ENCODE measurements at places on chromosomes 6 and 20. TPM values are rescaled to one million over a fixed set of nuclear protein-coding genes. Genes with fewer than 3 reads are reported as not detected.

- DNase-seq, result no peak
Measured at GRCh38 chr20:39853636-39854035, 835.4 kb downstream of the MAFB start.

DNA sequence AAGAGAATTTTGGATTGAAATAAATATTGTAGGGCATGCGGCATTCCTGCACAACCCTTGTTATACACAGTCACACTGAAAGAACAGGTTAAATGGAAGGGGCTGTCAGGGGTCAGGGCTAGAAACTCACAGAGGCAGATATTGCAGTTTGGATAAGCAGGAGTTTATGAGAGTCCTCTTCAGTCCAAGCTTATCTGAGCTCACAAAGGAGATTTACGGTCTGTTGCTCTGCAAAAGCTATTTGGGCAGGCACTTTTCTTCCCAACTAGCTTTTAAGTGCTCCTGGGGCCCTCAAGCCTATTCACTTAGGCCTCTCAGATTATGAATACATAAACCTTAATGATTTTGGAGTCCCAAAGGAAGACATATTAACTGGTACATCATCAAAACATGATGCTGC, 156.2 kb downstream of the SOX4 start:
- DNase-seq, result no peak

DNA sequence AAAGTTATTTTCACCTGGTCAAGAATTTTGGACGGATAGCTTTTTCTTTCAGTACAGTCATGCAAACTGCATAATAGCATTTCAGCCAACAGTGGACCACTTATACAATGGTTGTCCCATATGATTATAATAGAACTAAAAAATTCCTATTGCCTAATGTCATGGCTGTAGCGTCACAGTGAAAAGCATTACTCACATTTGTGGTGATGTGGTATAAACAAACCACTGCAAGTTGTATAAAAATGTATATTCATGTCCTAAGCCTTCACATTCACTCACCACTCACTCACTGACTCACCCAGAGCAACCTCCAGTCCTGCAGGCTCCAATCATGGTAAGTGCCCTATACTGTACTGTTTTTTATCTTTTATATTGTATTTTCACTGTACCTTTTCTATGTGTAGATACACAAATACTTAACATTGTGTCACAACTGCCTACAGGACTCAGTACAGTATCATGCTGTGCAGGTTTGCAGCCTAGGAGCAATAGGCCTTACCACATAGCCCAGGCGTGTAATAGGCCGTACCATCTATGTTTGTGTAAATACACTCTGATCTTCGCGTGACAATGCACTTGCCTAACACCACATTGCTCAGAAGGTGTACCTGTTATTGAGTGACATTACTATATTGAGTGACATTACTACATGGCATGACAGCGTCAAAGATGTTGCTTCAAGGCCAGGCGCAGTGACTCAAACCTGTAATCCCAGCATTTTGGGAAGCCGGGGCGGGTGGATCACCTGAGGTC, 17.9 kb downstream of the ABHD12 start:
- no peak for DNase-seq

NSFL1C gene
- total RNA-seq, result 49.6 TPM

CGA gene
- not detected for total RNA-seq

DNA sequence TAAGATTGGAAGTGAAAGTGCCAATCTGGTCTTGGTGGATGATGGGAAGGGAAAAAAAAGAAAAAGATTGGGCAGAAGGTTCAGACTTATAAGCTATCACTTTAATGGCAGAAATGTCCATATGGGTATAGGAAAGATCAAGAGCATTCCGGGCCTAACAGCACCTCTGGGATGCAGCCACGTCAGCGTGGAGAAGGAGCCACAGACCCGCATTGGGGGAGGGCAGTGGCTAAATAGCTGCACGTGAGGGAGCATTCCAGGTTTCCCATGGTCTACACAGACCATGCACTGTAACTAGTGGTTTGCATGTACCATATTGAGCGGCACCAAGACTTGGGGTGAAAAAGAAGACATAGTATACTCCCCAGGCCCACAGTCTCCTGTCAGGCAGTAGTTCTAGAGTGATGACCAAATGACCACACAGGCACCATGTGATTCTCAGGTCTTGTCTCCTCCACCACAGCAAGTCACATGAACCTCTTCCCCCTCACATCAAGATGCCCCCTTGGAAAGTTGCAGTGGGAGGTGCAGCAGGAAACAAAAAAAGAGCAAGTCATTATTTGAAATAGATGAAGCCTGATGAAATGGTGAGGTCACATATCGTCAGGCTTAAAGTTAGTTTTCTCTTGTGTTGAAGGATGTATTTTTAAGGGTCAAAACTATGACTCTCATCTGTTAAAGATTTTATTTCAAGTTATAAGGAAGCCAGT, 94.4 kb upstream of the TNFAIP3 start:
- DNase-seq, result no peak

DNA sequence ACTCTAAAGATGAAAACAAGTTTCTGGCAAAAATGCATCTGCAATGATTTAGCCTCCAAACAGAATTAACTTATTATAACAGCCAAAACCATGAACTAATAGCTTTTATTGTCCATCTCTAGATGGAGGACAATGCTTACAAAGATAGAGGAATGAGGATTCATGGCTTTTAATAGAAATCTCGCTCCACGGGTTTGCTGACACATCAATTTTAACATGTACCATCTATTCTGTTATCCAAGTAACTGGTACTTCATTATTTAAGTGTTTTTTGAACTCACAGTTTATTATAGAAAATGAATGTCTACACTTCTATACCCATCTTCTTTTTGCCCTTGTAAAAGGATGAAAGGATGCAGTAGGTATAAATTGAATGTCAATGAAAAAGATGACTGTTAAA, 10.8 kb downstream of the TMX4 start:
- DNase-seq, result no peak

DNA sequence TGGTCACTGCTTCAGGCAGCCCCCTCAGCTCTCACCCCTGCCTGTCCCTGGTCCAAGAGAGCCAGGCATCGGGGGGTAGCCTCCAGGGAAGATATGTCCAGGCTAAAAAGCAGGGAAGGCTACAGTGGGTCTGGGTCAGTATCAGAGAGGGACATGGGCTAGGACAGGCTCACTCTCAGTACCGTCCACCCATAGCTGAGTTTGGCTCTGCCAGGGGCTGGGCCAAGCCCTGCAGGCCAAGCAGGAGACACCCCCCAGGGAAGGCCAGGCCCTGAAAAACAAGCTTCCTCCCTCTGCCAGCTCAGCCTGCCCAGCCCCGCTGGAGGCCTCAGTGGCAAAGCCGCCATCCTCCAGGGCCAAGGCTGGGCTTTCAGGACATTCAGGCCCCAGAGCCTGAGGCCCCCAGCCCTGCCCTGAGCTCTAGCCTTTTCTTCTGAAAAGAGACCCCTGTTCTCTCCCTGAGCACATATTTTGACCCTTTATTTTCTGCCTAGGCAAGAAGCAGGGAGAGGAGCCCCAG, 28.6 kb upstream of the TGM2 start:
- DNase-seq, result no peak

DNA sequence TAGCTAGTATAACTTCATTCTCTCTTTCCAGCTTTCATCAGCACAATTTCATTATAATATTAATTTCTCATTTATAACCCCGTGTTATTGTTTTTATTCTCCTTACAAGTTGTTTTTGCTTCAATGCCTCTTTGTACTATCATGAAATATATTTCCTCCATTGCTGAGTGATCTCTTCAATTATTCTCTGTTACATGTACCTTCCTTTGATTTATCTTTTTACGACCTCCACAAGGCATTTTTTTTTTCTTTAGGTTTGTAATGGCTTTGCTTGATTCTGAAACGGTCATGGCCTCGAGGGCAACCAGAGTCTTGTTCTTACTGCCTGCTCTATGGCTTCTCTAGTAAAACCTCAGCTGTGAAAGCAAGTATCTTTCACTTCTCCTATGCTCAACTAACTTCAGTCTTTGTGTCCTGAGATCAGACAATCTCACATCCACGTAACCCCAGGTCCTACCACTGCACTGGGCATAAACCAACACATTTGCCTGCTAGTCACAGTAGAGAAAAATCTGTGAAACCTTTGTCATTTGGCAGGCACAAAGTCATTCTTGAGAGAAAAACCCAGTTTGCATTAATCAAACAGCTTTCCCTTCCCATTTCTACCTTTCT, 119.9 kb downstream of the UST start:
- DNase-seq, result no peak

GRM4 gene
- total RNA-seq, result not detected

- no peak for DNase-seq
Measured at GRCh38 chr6:157503018-157503747, 122.2 kb downstream of the ZDHHC14 start.

DNA sequence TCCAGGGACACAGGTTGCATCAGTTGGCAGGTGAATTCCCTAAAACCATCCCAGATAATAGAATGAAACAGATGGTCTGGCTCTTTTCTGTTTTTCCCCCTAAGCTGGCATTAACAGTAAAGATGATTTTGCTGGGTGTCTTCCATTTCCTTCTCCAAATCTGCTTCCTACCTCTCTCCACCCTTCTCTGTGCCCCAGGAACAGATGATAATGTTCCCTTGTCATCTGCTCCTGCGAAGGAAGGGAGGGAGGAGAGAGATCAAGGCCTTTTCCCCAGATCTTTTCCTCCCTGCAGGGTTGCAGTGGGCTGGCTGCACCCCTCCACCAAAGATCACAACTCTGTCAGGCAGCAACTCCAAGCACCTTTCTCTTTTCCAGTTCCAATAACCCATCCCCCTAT, 156.5 kb upstream of the PRDM1 start:
- no peak for DNase-seq

DNA sequence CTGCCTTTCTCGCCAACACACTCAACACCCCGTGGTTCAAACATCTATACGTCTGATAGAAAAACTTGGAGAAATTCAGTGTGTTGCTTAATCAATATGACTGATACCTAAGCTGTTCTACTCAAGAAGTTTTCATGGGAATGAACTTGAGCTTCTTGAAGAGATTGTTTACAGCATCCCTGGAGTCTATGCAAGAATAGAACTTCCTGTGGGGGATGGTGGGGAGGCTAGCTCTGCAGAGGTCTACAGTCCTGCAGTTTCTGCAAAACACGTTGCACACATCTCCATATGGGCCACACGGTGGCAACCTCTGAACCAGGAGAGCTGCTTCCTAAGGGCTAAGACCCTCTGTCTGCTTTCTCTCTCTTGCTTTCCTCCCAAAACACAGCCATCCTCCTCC, 32.7 kb upstream of the FANCE start:
- DNase-seq, result peak; percentile 38

DNA sequence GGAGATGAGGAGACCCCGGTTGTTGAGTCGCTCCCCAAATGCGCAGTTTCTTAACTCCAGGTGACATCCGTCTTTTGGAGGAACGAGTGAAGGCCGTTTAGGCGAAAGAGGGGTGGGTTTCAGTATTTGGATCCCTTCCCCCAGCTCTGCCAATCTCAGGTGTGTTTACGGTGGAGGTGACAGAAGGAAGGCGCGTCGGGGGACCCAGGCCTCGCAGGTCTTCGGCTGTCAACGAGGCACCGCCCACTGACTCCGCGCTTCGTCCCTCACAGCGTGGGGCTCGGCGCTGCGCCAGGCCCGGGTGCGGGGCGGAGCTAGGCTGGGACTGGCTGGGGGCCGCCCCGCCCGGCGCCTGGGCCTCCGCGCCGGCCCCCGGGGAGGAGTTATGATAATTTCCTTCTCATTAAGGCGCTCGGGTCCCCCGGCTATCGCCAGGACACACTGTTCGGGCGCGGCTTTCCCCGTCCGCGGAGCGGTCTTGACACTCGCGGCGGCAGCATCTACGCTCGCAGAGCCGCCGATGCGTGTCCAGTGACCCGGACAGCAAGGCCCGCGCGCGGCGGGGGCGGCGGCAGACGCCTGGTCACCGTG, at the start of gene TFAP2C:
TSS of gene TFAP2C (plus strand) at position 434 of the 591 bp plus-strand sequence. CDS start 239 bp downstream, outside the sequence.
- peak; percentile 23 for DNase-seq

GRCh38 chr6:18431581-18431980, 44.4 kb downstream of the RNF144B start:
- no peak for DNase-seq

- no peak for DNase-seq
Measured at GRCh38 chr20:41671143-41671542, 53.0 kb upstream of the CHD6 start.

- DNase-seq, result peak; percentile 81
Measured at GRCh38 chr6:45710304-45710821, 305.3 kb downstream of the CLIC5 start.

DNA sequence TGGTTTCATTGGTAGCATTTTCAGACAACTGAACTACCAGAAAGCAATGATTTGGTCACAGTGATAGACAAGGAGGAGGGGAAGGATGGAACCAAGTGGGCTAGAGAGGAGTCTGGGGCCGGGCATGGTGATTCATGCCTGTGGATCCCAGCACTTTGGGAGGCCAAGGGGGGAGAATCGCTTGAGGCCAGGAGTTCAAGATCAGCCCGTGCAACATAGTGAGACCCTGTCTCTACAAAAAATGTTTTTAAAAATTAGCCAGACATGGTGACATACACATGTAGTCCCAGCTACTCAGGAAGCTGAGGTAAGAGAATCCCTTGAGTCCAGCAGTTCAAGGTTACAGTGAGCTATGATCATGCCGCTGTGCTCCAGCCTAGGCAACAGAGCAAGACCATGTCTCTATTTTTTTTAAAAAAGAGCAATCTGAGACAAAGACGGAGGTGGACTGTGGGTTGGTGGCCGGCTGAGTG, 70.6 kb downstream of the SYCP2L start:
- no peak for DNase-seq

DNA sequence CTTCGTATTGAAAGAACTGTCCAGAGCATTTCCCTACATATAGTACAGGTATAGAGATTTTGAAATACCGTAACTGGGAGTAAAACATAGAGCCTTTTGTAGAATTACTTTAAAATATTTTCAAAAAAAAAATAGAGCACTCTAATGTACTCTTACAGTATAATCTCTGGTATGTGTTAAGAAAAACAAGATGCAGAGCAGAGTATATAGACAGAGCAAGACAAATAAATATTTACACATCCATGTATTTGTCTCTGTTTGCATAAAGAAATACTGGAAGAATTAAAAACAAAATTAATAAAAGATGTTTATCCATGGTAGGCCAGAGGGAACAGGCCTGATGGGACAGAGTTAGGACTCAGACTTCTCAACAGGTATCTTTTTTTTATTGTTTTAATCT, 28.0 kb upstream of the SUMO4 start:
- DNase-seq, result no peak

DNA sequence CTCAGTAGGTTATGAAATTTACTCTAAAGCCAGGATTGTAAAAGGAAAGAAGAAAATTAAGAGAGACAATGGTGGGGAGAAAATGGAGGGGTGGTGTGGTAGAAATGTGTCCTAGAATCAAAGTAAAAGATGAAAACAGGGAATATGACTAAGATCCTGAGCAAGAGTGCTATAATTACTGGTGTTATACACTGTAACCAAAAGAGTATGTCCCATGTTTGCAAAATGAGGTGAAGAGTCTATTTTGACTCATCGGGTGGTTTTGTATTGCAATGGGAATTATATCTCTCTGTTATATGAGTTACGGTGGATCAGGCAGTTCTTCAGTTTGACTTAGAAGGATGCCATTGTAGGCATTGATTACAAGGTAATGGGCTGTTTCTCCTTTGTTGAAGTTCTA, 8.5 kb downstream of the L3MBTL3 start:
- no peak for DNase-seq

FKBP1C gene
- 0.50 TPM for total RNA-seq

C6orf15 gene
- not detected for total RNA-seq

RBBP8NL gene
- not detected for total RNA-seq

GRCh38 chr20:10322073-10323012, 103.7 kb downstream of the SNAP25 start:
- no peak for DNase-seq

GRCh38 chr6:30769088-30769852, 24.9 kb upstream of the IER3 start:
- DNase-seq, result peak; percentile 72

DCDC2 gene
- total RNA-seq, result not detected
